Stimulated activated CD8-positive, alpha-beta memory T cell treated with anti-CD3 and anti-CD28 coated beads, Interleukin-4, amount 100 ng/mL, for 1 hour (primary cell): ENCODE measurements at places on chromosomes 13 and 19.

DNA sequence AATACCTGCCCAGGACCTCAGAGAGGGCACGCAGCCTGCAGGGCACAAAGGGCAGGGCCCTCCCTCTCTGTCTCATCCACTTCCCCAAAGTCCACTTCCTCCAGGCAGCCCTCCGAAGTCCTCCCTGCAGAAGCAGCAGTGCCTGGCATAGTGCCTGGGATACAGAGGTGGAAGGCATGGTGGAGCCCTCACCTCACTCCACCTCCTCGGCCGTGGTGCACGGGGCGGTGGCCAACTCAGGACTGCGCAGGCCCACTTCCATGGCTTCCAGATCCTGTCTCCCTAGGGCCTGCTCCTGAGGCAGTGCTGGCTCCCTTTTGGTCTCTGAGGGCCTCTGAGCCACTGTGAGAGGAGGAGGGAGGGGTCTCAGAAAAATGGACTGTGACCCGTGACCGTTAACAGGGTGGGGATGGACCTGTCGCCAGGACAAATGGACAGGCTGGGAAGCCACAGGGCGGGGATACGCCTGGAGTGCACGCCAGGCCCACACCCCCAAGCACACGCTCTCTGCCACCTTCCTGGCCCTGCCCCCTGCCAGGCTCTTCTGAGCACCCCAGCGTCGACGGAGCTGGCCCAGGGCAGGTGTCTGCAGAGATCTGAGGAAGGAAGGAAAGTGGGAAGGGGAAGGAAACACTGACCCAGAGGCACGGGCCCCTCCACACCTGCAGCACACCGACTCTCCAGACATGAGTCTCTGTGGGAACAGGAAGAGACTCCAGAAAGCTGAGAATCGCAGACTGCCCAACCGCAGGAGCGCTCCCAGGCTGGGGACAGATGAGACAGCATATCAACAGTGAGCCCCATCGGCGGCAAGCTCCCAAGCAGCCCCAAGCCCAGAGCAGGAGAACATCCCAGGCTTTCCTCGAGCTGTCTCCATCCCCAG lies 8.4 kb downstream of the REXO1 start:
- no peak for DNase-seq

GRCh38 chr19:2283835-2284507 lies 2.0 kb upstream of the PEAK3 start:
- no peak for DNase-seq

- DNase-seq, result no peak
These were observed 33.8 kb upstream of the SGCG start for GRCh38 chr13:23146811-23147625.

- no peak for DNase-seq
These were observed 161.1 kb upstream of the PCDH17 start for GRCh38 chr13:57470491-57470890.

DNA sequence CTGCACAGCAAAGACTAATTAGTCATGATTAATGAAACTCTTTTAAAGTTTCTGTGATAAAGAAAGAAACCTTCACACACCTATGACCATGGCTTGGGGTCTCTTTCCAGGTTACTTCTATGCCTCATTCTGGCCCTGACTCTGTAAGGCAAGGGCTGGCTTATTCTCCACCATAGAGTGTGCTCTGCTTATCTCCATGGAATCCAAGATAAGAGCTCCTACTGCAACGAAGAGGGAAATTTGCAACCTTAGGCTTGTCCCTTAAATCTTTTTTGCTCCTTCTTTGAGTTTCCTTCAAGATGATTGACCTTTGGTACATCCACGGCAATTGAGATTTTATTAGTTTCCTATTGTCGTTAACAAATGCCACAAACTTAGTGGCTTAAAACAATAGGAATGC lies 239.9 kb downstream of the SPRY2 start:
- DNase-seq, result no peak

GRCh38 chr13:50584856-50585580 lies 258.5 kb downstream of the DLEU7 start:
- no peak for DNase-seq

DNA sequence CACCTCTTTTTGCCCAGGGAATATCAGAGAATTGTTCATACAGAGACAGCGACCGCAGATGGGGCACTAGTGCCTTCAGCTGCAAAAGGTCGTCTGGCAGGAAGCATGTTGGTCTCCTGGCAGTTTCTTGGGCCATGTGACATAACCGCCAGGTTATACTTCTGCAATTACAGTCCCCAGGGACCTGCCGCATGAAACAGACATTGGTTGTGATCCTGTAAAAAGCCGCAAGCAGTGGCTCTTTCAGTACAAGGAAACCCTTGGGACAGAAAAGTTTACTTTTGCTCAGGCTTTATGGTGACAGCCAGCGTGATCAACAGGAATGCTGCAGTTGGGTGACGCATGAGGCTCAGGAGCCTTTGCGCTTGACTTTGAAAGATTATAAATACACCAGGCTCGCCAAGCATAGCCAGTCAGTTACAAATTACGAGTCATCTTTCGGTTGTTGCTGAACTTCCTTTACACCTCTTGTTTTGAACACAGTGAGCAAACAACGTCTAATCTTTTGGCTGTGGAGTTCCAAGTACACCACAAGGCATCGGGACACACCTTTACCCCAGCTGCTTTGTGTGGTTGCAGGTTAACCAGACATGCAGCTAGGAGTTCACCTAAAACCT lies 50.5 kb upstream of the UBE2L5 start:
- peak; percentile 21 for DNase-seq

- DNase-seq, result no peak
These were observed 40.7 kb downstream of the PSG11 start for GRCh38 chr19:42985588-42985987.

GRCh38 chr19:12035220-12036172 lies at the start of gene ZNF433:
Gene ZNF433 (minus strand): TSS chr19:12035679. CDS start chr19:12035539, 140 bp downstream.
- no peak for DNase-seq

- DNase-seq, result no peak
These were observed 106.5 kb downstream of the POSTN start for GRCh38 chr13:37492075-37492474.

DNA sequence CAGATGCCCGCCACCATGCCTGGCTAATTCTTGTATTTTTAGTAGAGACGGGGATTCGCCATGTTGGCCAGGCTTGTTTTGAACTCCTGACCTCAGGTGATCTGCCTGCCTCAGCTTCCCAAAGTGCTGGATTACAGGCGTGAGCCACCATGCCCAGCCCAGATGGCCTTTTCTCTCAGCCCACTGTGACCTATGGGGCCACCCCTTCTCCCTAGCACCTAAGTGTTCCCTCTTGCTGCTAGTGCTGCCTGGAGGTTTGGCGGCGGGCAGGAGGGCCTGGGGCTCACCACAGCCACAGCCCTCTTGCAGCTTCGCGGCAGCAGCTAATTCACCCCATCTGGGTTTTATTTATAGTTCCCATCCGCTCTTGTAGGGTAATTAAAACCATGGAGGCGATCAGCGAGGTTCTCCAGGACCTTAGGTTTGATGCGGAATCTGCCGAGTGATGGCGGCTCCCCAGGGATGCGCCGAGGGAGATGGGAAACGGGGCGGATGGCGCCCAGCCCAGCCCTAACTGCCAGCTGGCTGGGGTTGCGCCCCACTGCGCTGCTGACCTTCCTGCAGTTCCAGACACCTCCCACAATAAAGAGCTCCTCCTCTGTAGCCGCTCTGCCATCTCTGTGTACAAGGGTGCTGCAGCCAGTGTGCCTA lies 3.3 kb downstream of the REX1BD start:
- DNase-seq, result no peak

DNA sequence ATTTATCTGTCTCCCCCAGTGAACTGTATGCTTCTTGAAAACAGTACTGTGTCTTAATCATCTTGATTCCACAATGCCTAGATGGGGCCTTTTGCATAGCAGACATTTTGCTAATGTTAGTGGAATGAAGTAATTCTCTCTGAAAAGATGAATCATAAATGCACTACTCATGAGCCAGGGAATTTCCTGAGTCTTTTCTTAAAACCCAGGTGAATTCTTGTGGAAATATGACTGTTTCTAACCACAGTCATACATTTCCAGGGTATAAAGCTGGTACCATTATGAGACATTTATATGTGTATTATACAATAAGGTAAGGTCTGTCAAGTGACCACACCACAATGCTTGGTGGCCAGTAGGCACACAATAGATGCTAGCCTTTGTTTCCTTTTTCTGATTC lies 5.5 kb upstream of the KCTD4 start:
- no peak for DNase-seq

GRCh38 chr19:18112989-18113478 lies 15.5 kb downstream of the MAST3 start:
- peak; percentile 59 for DNase-seq

- no peak for DNase-seq
These were observed 8.5 kb downstream of the MLLT1 start for GRCh38 chr19:6271251-6271650.

- no peak for DNase-seq
These were observed 2.9 kb downstream of the ZNF816 start for GRCh38 chr19:52959613-52960295.

- DNase-seq, result no peak
These were observed 389.8 kb downstream of the NDFIP2 start for GRCh38 chr13:79870766-79871165.

DNA sequence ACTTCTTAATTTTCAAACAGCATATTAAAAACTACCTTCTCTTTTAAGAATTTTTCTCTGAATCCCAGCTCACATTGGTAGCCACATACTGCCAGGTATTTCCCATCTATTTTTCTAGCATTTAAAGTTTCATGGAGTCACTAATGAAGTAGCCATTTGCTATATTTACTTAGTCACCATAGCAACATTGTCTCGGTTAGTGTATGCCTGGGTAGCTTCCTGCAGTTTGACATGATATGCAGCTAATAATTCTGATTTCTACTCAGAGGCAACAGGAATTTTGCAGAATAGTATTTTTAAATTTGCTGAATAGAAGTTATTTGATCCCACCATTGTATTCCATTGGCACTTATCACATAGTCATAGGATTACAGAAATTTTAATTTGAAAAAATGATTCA lies 30.9 kb upstream of the KCTD4 start:
- no peak for DNase-seq

- no peak for DNase-seq
These were observed 2.3 kb upstream of the DACH1 start for GRCh38 chr13:71869274-71869673.

DNA sequence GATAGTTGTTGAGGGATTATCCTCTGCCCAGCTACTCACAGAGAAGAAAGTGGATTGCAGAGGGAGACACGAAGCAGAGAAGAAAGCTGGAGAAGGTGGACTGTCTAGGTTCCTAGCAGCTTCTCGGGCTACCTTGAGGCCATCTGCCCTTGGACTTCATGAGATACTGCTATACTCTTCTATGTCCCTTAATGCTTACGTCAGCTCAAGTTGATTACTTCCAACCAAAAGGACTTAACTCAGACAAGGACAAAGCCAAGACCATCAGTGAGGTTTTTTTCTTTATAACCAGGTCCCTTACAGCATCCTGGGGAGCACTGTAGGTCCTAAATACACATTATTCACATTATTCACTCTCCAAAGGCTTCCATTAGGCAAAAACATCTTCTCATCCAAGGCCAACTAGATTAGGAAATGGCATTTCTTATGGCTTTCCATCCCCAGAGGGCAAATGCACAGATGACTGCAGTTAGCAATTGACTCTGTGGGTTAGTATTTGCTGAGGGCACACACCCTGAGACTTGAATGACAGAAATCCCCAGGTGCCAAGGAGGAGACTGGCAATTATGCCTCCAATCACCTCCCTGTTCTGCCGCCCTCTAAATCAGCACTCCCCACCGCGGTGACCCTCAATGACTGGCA lies 4.1 kb upstream of the UBE2L5 start:
- DNase-seq, result no peak

DNA sequence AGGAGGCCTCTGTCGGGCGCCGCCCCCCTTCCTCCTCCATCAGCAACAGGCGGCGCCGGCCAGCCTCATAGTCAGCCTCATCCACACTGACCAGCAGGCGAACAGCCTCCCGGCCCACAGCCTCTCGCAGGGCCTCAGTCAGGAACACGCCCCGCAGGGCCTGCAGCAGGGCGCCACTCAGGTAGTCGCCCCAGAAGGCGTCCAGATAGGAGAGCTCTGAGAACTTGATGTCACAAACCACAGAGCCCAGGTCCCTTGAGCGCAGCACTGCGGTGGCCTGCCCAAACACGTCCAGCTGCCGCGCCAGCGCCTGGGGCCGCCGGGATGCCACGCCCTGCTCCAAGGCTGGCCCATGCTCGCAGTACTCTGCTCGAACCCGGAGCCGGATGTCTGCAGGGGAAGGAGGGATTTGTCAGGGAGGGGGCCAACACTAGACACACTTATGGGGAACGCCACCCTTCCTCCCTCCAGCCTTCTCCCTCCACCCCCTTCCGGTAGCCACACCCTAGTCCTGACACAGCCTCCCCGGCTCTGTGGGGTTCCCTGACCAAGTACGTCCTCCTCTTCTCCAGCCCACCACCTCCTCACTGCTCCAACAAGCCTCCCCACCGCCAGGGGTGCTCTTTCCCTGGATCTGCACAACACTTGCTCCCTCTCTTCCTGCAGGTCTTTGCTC lies 17.9 kb downstream of the DEDD2 start:
- no peak for DNase-seq

DNA sequence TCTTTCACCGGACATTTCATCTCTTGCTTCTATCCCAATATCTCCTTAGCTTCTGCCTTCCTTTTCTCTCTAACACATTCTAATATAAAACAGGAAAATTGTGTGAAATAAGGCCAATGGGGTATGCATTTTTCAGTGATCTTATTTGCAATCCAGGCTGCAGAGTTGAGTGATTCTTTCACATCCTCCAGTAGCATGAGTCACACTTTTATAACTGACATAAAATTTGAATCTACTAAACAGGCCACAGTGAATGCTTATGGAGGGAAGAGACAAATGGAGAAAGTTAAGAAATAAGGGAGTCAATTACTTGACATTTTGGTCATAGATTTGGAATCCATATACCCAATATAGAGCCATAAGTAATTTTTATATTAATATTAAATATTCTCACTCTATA lies 1037.0 kb upstream of the SPRY2 start:
- no peak for DNase-seq

- no peak for DNase-seq
These were observed 31.8 kb downstream of the PEX11G start for GRCh38 chr19:7456964-7457541.

- peak; percentile 38 for DNase-seq
These were observed 37.3 kb downstream of the RNF6 start for GRCh38 chr13:26184791-26185250.

DNA sequence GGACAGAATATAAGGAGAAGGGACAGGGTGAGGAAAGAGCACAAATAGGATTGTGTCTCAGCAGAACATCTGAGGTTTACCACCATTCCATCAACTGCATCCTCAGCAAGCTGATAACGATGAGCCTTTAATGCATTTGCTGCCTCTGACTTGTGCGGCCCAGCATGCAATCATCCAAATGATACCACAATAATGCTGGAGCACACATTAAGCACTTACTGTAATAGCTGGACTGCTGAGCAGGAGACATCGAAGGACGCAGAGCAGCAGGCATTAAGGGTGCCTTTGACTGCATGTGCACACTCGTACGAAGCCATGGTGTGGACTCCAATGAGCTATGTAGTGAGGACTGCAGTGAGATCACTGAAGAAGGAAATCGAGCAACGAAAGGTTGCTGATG lies 469.4 kb downstream of the FOXO1 start:
- no peak for DNase-seq

DNA sequence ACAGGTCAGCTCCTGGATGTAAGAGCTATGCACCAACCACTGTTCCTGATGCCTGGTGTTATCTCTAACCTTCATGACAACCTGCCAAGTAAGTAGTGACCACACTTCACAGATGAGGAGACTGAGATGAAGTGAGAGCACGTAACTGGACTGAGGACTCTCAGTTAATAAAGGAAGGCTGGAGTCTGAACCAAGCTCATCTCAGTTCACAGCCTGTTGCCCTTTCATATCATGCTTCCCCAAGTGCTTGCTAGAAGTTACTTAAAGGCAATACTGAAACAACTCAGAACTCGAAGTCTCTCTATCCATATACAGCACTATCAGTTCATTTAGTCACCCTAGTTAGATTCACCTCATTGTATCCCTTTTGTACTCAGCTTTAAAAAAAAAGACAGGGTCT lies 119.7 kb downstream of the ABCC4 start:
- no peak for DNase-seq
